ENCODE measurements at places on chromosomes 6 and 20.
A peak's percentile ranks its signal among the peaks of the same experiment; 100 is the strongest.

GRCh38 chr6:6861995-6862394, 245.8 kb upstream of the RREB1 start:
- peak; percentile 44 for DNase-seq

DNA sequence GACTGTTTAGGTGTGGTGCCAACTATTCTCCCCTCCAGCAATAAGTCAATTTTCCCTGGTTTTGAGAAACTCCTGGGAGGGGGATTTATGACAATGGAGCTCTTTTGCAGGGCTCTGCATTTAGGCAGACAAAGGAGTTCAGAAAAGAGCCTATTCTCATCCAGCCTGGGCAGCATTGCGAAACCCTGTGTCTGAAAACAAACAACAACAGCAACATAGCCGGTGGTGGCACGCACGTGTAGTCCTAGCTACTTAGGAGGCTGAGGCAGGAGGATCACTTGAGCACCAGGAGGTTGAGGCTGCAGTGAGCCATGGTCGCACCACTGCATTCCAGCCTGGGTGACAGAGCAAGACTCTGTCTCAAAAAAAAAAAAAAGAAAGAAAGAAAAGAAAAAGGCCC, 6.4 kb downstream of the CLPS start:
- DNase-seq = no peak

- no peak for DNase-seq
These were observed 184.3 kb downstream of the PRKN start for GRCh38 chr6:162543221-162543620.

DNA sequence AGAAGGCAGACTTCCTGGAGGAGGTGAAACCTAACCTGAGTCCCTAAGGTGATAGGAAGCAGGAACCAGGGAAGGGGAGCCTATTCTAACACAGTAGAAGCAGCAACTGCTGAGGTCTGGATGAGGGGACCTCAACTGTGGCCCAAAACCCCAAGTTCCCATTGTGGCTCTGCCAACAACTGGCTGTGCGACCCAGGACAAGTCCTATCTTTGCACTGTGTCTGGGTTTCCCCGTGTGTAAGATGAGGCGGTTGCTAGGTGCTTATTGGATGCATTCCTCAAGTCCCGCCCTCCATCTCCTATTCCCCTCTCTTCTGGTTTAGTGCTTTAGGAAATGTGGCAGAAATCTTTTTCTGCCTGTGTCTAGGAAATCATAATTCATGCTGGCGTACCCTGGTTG, 52.2 kb upstream of the TTPAL start:
- no peak for DNase-seq

DNA sequence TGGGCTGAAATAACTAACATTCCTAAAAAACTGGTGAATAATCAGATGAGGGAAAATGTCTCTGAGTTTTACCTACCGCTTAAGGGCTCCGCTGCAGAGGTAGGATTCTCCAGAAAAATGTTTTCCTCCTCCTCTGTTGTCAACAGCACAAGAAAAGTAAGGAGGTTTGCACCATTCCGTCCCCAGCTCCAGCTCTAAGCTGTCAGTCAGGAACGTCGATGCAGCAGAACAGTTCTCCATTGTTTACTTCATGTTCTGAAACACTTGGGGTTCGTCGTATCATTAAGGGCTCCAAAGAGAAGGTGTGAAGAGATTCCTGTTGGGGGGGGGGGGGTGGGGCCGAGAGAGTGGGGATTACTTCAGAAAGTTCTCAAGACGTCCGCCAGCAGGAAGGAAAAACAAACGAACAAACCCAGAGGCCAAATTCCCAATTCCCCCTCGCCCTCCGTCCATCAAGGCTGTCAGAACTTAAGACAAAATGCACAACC, 734 bp downstream of the MMS22L start:
- DNase-seq = no peak

- no peak for DNase-seq
These were observed 92.4 kb downstream of the ASXL1 start for GRCh38 chr20:32450484-32451061.

DNA sequence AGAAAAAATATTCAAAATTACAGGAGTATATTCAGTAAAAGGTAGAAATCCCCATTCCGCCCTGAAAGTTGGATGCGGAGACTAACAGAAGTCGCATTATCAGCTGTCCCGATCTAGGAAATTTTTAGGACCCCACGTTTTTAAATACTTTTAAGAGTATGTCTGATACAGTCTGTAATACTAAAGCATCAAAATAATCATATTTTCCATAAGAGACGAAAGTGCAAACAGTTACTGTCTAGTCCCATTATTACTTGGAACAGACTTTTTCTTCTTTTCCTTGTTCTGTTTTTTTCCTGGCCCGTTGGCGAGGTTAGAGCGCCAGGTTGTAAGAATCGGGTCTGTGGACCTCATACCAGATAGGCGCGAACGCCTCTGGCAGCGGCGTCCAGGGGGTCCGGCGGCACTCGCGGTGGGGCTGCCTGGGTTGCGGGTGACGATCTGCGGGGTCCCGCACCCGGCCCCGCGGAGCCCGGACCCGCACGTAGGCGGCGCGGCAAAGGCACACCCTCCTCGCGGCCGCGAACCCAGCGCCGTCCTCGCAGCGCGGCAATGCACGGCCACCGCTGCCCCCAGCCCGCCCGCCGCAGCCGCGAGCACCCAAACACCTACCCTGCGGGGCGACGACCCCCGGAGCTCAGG, 460 bp downstream of the PLAGL1 start:
- peak; percentile 33 for DNase-seq

- DNase-seq = no peak
These were observed 20.4 kb downstream of the VNN1 start for GRCh38 chr6:132693478-132693877.

GRCh38 chr6:149285626-149286025, 31.9 kb upstream of the TAB2 start:
- no peak for DNase-seq

DNA sequence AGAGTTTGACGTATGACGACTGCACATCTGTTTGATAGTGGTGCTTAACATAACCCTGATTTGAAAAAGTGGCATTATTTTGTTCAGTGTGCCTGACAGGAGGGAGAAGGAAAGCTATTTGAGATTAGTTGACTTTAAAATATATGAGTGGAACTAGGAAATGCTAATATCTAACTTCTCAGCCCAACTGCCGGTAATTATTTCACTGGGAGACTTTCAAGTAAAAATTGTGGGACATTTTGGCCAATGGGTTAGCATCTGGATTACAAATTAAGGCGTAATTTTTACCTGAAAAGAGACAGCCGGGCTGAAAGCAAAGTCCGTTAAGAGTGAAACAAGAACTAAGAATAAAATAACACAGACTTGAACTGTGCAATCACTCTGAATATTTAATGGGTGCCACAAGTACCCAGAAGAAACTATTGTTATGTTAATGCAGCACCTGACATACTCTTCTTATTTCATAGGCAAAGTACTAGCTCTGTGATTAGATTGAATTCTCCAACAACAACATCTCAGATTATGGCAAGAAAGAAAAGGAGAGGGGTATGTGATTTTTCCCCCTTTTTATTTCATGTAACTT, 2.0 kb downstream of the HEY2 start:
- DNase-seq = no peak

- no peak for DNase-seq
These were observed 160.0 kb upstream of the DTNBP1 start for GRCh38 chr6:15822835-15823234.

GRCh38 chr20:910870-911770, 5.0 kb downstream of the ANGPT4 start:
- DNase-seq = no peak

- DNase-seq = peak; percentile 66
These were observed 31.8 kb upstream of the ELMO2 start for GRCh38 chr20:46438156-46438750.

DNA sequence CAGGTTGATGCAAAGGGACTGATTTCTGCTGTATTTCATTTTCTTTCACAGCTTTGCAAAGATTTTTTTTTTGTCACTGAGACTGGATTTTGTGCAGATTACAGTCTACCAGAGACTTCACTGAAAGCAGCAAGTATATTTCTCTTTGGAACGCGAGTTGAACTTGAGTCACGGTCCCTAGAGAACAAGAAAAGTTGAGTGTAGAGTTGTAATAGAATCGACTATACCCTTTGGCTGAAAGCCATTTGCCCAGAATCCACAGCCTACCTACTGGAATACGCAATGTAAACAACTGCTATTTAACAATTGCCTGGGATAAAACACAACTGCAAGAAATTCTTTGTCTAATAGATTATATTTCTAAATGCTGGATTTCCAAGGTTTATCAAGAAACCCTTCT, 520.6 kb downstream of the HDGFL1 start:
- DNase-seq = no peak

- DNase-seq = no peak
These were observed 89.4 kb upstream of the EDN1 start for GRCh38 chr6:12200761-12201160.

DNA sequence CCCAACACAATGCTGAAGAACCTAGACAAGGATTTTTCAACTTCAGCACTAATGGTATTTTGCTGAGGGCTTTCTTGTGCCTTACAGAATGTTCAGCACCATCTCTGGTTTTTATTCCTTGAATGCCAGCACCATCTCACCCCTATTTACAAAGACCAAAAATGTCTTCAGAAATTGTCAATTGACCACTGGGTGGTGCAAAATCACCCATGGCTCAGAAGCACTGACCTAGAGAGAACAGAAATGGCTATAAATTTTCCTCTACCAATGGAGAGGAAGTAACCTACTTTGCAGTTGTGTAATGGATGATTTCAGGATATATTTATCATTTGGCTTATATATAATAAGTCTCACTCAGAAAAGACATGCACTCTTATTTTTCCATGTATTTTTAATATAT, 431.0 kb upstream of the IRAK1BP1 start:
- DNase-seq = peak; percentile 2

- no peak for DNase-seq
These were observed 70.0 kb downstream of the PTPRT start for GRCh38 chr20:43119720-43120119.

DNA sequence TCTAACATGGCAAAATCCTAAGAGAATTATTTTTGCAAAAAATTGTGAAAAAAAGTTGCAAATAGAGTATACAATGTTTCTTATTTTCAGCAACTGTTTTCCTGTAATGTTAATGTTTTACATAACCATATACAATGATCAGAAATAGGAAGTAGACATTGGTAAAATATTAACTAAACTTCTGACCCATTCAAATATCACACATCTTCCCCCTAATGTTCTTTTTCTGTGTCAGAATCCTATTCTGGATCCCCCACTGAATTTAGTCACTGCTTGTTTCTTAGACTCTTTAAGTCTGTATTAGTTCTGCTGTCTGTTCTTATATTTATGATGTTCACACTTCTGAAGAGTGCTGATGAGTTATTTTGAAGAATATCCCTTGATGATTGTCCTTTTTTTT, 62.0 kb downstream of the HFE start:
- DNase-seq = no peak

DNA sequence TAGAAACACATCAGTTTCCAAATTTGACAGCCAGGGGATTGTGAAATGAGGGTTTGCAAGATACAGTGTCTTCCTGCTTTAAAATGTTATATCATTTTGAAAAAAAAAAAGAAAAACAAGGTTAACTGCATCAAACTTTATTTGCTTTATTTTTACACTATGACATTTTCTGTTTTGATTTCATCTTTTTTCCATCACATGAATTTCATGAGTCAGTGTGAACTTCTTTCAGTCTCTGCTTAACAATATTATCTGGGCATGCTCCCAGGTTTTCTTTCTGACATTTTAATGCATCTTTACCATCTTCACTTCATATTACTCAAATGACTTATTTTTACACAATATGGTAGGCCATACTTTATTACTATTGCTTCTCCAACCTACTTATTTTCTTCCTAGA, 1.9 kb downstream of the NCOA7 start:
- no peak for DNase-seq

DNA sequence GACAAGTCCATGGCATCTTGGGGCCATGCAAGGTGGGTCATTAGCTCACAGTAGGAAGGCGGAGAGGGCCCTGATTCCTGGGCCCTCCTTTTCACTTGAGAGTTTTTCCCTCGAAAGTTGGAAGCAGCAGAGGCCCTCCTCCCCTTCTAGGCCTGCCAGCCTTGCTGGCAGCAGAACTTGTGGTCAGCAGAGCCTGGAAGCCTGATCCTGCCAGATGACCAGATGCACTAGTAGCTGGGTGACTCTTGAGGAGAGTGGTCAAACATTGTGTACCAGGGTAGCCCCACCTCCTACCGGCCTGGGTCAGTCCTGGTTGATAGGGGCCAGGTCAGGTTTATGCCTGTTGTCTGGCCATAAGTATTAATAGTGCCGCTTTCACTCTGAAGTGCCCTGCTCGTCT, 3.8 kb upstream of the HMGA1 start:
- DNase-seq = no peak

DNA sequence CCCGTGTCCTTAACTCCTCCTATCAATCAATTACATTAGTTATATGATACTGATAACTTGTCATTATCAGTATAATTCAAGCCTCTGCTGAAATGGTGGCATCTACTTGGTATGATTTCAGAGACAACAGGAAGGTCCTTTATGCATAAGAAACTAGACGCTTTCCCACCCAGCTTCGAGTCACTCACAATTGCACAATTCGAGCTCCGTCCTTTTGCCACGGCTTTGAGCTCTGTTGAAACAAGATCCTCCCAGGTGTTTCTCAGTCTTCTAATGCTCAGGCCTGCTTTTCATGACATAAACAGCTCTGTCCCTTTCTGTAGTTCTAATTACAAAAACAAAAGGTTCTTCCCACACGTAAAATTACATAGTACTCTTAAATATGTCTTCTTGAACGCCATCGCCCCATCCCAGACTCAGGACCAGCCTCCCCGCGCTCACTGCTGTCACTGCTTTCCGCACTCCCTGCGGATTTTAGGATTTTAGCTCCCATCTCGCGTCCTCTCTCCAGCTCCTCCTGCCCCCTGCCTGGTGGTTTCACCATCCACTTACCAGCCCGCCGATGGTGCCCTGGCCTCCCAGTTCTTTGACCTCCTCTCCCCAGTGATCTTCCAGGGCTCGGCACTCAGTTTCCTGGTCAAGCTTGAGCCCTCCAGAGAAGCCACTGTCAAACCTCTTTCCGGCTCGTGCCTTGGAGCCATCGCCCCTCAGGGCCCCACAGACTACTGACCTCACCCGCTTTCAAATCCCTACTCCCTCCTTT, 23.2 kb upstream of the PNPLA1 start:
- DNase-seq = peak; percentile 52

GRCh38 chr6:99016355-99016754, 68.6 kb upstream of the FBXL4 start:
- peak; percentile 87 for DNase-seq

DNA sequence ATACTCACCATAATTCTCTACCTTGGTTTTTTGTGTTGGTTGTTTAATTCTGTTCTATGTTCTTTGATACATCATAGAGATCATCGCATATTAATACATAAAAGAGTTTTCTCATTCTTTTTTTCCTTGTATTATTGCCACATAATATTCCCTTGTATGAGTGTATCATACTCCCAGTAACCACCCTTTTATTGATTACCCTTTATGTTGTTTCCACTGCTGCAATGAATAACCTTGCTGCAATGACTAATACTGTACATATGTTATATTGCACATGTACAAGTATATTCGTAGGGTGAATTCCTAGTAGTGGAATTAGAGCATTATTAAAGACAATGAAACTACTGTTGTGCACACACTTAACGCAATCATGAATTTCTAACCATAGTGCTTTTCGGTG, 9.1 kb upstream of the SF3B5 start:
- no peak for DNase-seq

GRCh38 chr20:5474646-5475550, 158.1 kb upstream of the PROKR2 start:
- DNase-seq = peak; percentile 87

- DNase-seq = peak; percentile 59
These were observed 77.7 kb upstream of the OLIG3 start for GRCh38 chr6:137571854-137572253.

- DNase-seq = no peak
These were observed 681.1 kb downstream of the DHX35 start for GRCh38 chr20:39643292-39643691.

GRCh38 chr20:17790296-17790695, 90.5 kb downstream of the BANF2 start:
- DNase-seq = no peak

All from hematopoietic multipotent progenitor cell treated with erythropoietin and hydrocortisone succinate and interleukin-3 and kit ligand, for 4 days (in vitro differentiated cells).